H54 (cell line): ENCODE measurements at places on chromosomes 7 and 10.

- DNase-seq: no peak
These were observed 409.9 kb upstream of the SHH start for GRCh38 chr7:156222151-156222550.

- DNase-seq: no peak
These were observed 39.1 kb upstream of the ABLIM1 start for GRCh38 chr10:114697061-114697598.

GRCh38 chr7:157488966-157489365 is 152.2 kb downstream of the DNAJB6 start:
- DNase-seq: no peak

- no peak for DNase-seq
These were observed 23.6 kb upstream of the ZRANB1 start for GRCh38 chr10:124918191-124918830.

- DNase-seq: no peak
These were observed 29.0 kb upstream of the GSDME start for GRCh38 chr7:24786306-24786705.
